ENCODE measurements at places on chromosomes 3 and 15. TPM values are rescaled to one million over a fixed set of nuclear protein-coding genes. Genes with fewer than 3 reads are reported as not detected.

DNA sequence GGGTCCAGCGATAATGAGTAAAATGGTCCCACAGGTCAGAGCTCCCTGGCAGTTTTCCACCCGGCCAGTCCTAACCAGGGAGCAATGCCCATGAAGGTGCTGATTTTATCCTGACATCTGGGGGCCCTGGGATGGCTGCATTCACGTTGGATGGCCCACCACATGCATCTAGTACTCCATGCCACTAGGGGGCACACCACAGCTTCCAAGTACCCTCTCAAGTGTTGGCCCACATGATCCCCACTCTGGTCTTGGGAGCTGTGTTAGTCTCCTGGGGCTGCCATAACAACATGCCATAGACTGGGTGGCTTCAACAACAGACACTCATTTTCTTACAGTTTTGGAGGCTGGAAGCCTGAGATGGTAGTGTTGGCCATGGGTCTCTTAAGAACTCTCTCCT lies 225.5 kb downstream of the SLCO3A1 start:
- no peaks in the 10 kb centered on the region for H3K36me3 ChIP-seq
- 0 out of 2 replicates have a peak, but pooled peaks cover 2% of the 10 kb centered on the region for H3K4me1 ChIP-seq
- no peaks in the 10 kb centered on the region for H3K27me3 ChIP-seq
- H3K27ac ChIP-seq, result no peak overlapping the region
- no peak overlapping the region for H3K4me3 ChIP-seq

DNA sequence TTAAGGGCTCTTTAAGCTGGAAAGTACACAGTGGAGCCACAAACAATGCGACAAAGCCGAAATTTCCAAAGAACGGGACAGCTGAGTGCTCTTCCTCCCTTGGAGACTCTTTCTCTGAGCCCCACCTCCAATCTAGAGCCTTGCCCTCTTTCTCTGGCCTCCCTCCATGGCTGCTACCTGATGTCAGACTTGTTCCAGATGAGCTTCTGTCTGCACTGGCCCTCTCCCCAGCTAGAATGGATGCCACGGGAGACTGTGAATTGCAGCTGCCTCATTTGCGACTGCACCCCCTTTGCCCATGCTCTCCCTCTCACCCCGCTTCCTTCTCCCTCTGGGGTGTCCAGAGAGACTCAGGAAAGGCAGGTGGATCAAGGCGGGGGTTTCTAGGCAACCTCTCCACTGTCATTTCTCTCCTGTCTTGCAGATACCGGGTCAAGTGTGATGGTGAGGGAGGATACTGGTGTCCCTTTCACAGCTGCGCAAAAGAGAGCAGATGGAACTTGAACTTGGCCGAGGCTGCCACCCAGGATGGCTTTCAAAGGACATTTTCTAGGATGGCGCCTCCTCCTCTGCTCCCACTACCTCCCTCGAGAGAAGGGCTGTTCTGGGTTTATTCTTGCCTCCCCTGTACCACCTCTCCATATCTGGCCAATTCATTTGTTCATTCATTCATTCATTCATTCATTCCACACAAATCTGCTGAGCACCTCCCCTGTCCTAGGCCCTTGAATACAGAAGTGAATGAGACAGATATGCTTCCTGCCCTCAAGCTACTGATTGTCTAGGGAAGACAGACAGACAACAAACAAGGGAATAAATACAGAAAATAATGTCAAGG lies 12.8 kb downstream of the ATP2B2 start:
- no peak overlapping the region for H3K27ac ChIP-seq
- H3K4me1 ChIP-seq, result no peaks in the 10 kb centered on the region
- no peaks in the 10 kb centered on the region for H3K36me3 ChIP-seq
- peaks cover 14% of the 10 kb centered on the region for H3K27me3 ChIP-seq
- DNase-seq, result no peak

DNA sequence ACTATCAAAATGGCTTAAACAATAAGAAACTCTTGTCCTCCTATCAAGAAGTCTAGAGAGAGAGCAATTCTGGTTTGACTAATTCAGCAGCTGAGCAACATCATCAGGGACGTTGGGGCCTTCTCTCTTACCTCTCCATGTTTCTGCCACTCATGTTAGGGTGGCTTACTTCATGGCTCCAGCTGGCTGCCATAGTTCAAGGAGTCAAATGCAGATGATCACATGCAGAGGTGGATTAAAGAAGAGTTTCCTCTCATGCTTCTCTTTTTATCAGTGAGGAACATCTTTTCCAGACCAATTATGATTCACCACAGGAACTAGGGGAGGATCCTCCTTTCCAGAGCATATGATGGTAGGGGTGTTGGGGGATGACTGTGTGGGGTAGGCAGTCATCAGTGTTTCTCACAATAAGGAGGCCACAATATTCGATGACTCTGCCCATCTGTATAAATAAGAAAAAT lies 45.5 kb downstream of the NEK11 start:
- H3K4me1 ChIP-seq, result peaks cover 13% of the 10 kb centered on the region
- no peak overlapping the region for H3K27ac ChIP-seq
- H3K27me3 ChIP-seq, result no peaks in the 10 kb centered on the region
- no peaks in the 10 kb centered on the region for H3K36me3 ChIP-seq

DNA sequence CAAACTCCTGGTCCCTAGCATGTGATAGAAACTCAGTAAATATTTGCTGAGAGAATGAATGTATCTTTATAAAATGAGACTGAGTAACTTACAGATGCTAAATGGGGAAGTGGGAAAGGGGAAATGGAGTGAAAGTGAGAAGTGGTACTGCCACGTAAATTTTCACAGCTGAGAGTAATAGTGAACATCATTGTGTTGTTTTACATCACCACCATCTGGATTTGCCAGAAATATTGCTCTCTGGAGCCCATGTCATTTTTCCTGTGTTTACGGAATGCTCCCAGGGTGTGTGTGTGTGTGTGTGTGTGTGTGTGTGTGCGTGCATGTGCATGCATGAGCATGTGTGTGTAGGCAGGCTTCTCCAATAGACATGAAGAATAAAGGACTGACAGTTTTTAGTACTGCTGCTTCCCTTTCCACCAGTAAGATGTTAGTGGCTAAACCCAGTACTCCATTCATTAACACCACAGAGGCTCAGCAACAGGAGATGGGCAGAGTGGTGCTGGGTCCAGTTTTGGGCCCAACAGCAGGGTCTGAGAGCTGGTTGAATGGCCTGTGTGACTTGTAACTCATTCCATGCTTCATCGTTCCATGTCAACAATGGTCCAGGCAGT lies 57.3 kb downstream of the DIPK2A start:
- H3K4me1 ChIP-seq, result no peaks in the 10 kb centered on the region
- H3K27me3 ChIP-seq, result no peaks in the 10 kb centered on the region
- H3K4me3 ChIP-seq, result no peak overlapping the region
- H3K36me3 ChIP-seq, result no peaks in the 10 kb centered on the region
- no peak overlapping the region for H3K27ac ChIP-seq
- no peak for DNase-seq

DNA sequence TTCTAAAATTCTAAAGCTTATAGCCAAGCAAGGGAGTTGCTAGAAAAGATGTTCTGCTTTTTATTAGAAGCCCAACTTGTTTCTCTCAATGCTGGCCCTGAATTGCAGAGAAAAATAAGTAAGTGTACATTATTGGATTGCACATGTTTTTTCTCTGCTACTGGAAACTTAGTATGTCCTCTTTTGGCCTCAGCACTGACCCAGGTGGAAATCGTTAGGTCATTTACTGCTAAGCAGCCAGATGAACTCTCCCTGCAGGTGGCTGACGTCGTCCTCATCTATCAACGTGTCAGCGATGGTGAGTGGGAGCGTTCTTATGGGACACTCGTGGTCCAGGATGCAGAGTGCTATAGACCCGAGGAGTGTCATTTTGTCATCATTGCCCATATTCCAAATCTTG lies 69.8 kb downstream of the DHX36 start:
- no peak for DNase-seq
- no peak overlapping the region for H3K27ac ChIP-seq
- no peaks in the 10 kb centered on the region for H3K27me3 ChIP-seq
- peaks cover 28% of the 10 kb centered on the region for H3K36me3 ChIP-seq
- H3K4me3 ChIP-seq, result no peak overlapping the region

DNA sequence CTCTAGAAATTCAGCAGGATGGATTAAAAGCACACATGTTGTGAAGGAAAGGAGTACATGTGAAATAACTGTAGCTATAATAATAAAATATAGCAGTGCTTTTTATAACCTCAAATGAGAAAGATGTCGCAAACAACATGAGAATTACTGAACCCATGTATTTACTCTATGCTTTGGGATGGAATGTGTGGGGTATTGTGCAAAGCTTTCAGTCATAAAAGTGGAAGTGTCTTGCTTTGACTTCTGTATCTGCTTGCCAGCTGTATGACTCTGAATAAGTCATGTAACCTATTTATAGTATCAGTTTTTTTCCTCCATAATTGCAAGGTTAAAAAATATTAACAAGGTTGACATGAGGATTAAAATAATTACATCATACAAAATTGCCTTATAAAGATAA lies 519.3 kb upstream of the CADM2 start:
- H3K4me1 ChIP-seq, result no peaks in the 10 kb centered on the region
- no peaks in the 10 kb centered on the region for H3K27me3 ChIP-seq
- DNase-seq, result no peak
- H3K4me3 ChIP-seq, result no peak overlapping the region
- H3K27ac ChIP-seq, result no peak overlapping the region

DNA sequence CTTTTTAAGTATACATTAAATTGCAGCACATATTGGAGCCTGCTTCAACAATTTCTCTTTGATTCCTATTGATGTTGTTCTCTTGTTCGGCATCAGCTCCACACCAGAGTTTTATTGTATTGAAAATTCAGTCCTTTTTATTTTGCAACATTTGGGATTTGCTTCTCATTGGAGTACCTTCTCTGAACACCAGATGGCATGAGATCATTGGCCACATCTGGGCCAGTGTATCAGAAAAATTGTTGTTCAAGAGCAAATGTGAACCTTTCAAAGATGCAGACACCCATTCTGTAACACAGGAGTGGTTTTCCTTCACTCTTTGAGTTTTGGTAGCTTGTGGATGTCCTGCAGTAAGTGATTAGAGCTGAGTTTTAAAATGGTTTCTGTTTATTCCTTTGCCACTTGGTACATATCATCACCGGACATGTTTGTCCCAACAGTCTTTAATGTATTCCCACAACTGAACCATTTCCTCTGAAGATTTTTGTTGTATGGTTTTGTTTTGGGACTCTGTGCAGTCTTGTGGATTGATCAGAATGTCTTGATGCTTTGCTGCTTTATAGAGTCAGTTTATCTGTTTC lies 96.1 kb downstream of the MCTP2 start:
- H3K4me3 ChIP-seq, result no peak overlapping the region
- H3K36me3 ChIP-seq, result no peaks in the 10 kb centered on the region
- no peak overlapping the region for H3K27ac ChIP-seq
- DNase-seq, result no peak

ROPN1 gene
- not detected for total RNA-seq

CTXND1 gene
- 0.10 TPM for total RNA-seq

A4GNT gene
- total RNA-seq, result 0.16 TPM
